ENCODE measurements at places on chromosomes 16 and 17. TPM values are rescaled to one million over a fixed set of nuclear protein-coding genes. Genes with fewer than 3 reads are reported as not detected.

DNA sequence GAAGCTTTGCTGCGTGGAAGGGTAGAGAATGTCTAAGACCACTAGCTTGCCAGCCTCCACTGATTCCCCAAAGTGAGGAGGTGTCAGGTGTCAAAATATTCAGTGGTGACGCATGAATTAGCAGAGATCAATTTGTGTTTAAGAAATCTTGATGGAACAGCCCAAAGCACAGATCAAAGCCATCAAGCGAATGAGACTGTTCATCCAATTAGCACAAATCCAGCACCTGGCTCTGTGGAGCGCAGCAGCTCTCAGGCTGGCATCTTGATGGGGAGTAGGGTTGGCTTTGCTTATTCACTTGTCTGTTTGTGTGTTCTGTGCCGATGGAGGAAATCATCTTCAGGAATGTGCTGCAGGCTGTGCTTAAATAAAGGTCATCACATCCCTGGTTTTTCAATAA is 456.8 kb upstream of the CCL2 start:
- H3K27ac ChIP-seq: no peak overlapping the region
- no peaks in the 10 kb centered on the region for H3K4me1 ChIP-seq
- H3K4me3 ChIP-seq: no peak overlapping the region

- H3K4me1 ChIP-seq: peaks cover 28% of the 10 kb centered on the region
- H3K27ac ChIP-seq: no peak overlapping the region
- H3K27me3 ChIP-seq: no peaks in the 10 kb centered on the region
- DNase-seq: no peak
- H3K36me3 ChIP-seq: no peaks in the 10 kb centered on the region
These were observed 1.7 kb upstream of the ITGAE start for GRCh38 chr17:3802461-3803307.

DNA sequence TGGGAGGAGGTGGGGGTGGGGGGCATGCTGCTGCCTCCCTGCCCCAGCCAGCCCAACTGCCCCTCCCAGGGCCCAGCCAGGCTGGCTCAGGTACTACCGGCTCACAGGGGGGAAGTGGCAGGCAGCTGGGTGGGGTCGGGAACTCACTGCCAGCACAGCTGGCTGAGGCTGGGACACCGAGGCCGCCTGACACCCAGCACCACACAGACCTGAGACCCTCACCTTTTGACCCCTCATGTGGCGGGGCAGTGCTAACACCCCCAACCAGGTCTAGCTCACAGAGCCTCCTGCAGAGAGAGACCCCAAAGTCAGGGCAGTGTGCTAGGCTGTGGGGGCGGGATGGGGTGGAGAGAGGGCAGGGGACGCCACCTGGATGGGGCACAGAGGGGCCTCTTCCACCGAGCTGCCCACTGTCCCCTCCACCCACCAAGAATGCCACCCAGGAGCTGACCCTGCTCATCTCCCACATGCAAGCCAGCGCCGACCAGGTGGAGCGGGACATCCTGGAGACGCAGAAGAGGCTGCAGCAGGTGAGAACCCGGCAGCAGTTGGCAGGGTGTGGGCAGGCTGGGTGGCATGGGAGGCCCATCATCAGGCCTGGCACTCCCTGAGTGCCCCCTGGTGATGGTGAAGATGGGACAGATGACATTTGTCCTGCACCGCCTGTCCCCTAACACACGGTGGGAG is 3.0 kb downstream of the EVPLL start:
- H3K4me1 ChIP-seq: peaks cover 8% of the 10 kb centered on the region
- no peaks in the 10 kb centered on the region for H3K36me3 ChIP-seq
- H3K27ac ChIP-seq: no peak overlapping the region
- H3K4me3 ChIP-seq: no peak overlapping the region
- peaks cover 10% of the 10 kb centered on the region for H3K27me3 ChIP-seq

- no peak overlapping the region for H3K27ac ChIP-seq
- H3K36me3 ChIP-seq: no peaks in the 10 kb centered on the region
- H3K4me3 ChIP-seq: no peak overlapping the region
- peaks cover 18% of the 10 kb centered on the region for H3K27me3 ChIP-seq
These were observed 22.6 kb upstream of the KIFC3 start for GRCh38 chr16:57824888-57825287.

- H3K4me3 ChIP-seq: no peak overlapping the region
- no peaks in the 10 kb centered on the region for H3K4me1 ChIP-seq
- no peak for DNase-seq
- no peaks in the 10 kb centered on the region for H3K36me3 ChIP-seq
- H3K27me3 ChIP-seq: peaks cover 10% of the 10 kb centered on the region
- no peak overlapping the region for H3K27ac ChIP-seq
These were observed 27.3 kb downstream of the CD300LG start for GRCh38 chr17:43874293-43874692.

- no peak overlapping the region for H3K4me3 ChIP-seq
- no peak overlapping the region for H3K27ac ChIP-seq
- H3K36me3 ChIP-seq: peaks cover 10% of the 10 kb centered on the region
- H3K27me3 ChIP-seq: no peaks in the 10 kb centered on the region
These were observed 17.5 kb downstream of the ATP2A3 start for GRCh38 chr17:3946711-3947235.

The MAP2K6 gene
- total RNA-seq: 3.5 TPM

The NPIPB2 gene
- 13.3 TPM for total RNA-seq

The OR1F1 gene
- total RNA-seq: 0.35 TPM

The NGFR gene
- total RNA-seq: 0.14 TPM

The HS3ST4 gene
- total RNA-seq: not detected

The CXCL16 gene
- total RNA-seq: 2.2 TPM

The ABCA3 gene
- total RNA-seq: 13.7 TPM

Data from activated T-cell treated with anti-CD3 and anti-CD28 coated beads, Interleukin-2, amount 50 U/mL, for 72 hours (primary cell).